Neural progenitor cell (in vitro differentiated cells): ENCODE measurements at places on chromosomes 13 and 19. TPM values are rescaled to one million over a fixed set of nuclear protein-coding genes. Genes with fewer than 3 reads are reported as not detected.

The ZNF181 gene
- total RNA-seq, result 20.2 and 21.7 TPM in 2 replicates

- no peak for DNase-seq
These were observed 204.2 kb downstream of the DCLK1 start for GRCh38 chr13:35926859-35927530.

GRCh38 chr19:17351815-17352435 is 14.6 kb downstream of the GTPBP3 start:
- DNase-seq, result no peak

GRCh38 chr13:70043685-70044084 is 63.9 kb upstream of the ATXN8OS start:
- DNase-seq, result no peak

GRCh38 chr19:8180018-8180417 is 29.2 kb upstream of the CERS4 start:
- DNase-seq, result no peak

GRCh38 chr13:65808061-65808460 is 1422.1 kb downstream of the PCDH9 start:
- no peak for DNase-seq
